ENCODE measurements at places on chromosomes 12 and 14.

DNA sequence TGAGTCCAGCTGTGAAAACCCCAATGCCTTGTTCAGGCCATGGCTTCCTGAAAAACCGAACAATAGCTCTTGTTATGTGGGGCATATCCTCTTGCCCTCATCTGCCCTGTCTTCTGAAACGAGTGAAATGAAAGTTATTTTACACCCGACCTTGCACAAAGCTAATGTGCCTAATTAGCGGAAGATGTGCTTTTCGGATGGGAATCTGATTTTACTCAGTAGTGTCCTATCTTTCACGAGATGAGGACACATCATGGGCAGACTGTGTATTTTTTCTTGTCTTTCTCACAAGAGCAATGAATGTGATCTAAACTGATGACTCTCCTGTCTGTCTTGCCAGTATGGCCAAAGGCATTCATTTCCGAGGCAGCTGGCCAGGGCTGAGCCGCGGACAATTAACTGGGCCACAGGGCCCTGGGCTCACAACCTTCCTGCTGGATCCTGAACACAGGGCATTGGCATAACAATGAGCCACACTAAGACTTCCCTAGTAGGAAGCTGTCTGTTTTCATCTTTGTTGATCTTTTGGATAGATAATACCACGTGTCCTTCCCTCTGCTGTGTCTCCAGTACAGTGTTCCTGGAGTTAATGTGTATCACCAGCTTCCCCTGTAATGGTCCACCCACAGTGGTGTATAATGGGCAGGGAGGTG, 86.0 kb upstream of the HIF1A start:
- no peak for DNase-seq

DNA sequence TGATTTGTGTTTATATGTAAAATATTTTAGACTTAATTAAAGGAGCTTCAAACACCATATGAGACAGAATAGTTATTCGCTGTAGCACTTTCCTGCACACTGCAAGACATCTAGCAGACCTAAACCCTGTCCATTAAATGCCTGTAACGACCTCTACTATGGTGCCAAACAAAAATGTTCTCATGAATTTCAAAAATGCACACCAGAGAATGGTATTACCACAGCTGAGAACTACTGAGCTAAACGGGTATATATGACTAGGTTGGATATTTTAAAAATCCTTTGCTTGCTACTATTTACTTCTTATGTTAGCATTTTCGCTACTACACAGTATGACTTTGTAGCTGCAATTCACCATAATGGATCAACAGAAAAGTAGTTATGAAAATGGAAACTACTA, 34.8 kb downstream of the SPPL3 start:
- DNase-seq = no peak

GRCh38 chr12:74747305-74747704, 209.7 kb downstream of the ATXN7L3B start:
- no peak for DNase-seq

GRCh38 chr12:57094208-57095160, 5.6 kb downstream of the NAB2 start:
- no peak for DNase-seq

DNA sequence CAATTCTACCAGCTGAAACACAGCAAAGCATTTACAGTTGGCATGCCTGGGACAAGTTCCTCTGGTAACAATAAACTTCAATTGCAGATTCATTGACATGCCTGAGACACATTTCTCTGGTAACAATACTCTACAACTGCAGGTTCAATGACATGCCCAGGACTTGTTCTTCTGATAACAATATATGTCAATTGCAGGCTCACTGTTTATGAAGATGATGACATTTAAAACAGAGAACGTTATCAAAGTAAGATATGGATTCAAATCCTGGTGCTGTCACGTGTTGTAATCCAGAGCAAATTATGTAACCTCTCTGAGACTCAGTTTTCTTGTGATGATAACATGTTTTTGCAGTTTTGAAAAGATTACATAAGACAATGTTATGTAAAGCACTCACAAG, 20.5 kb downstream of the KITLG start:
- no peak for DNase-seq

GRCh38 chr12:131843527-131843926, 15.3 kb downstream of the MMP17 start:
- no peak for DNase-seq

- DNase-seq = no peak
Measured at GRCh38 chr14:95341115-95341514, 21.4 kb upstream of the CLMN start.

DNA sequence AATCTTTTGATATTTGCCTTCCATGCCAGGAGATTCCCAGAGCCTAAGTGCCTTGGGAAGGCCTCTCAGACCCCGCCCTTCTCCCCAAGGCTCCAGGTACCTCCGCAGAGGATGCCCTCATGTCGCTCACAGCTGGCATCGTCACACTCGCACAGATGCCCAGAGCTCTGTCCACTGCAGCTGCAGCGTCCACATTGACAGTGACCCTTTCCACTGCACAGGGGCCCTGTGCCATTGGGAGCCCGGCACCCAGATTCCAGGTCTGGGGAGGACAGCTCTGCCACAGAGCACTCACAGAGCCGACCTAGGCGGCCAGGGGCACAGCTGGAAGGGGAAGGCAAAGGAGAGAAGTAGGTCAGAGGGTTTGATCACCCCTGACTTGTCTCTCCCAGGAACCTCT, 12.3 kb upstream of the CSAD start:
- no peak for DNase-seq

DNA sequence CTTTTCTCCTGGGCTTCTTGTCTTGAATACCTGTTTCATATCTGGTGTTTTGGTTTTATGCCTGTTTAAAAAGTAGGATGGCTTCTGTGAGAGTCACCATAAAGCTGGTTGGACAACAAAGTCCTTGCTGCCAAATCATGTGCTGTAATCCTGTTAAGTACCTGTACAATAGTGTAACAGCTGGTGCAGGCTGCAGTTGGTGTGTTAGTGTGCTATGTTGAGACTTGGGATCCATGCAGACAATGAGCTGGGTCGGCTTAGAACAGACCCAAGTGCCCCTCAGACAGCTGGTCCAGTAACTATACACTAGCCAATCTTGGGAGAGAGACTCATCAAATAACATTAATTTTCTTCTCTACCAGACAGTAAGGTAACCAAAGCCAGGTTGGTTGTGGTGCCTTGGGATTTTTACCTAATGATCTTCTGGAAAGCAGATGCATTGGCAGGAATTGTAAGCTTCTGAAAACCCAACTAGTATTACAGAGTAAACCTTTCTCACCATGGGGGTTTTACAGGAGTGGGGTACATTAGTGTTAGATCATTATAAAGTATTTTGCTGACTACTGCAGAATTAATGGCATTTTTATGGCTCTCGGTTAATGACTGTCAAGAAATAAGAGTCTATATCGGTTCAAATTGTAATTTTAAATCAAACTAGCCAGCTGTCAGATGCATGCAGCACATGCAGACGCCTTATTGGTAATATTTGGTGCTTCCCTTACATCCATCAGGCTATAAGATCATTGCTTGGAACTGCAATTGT, 231.2 kb downstream of the PDZRN4 start:
- DNase-seq = no peak

- no peak for DNase-seq
Measured at GRCh38 chr12:49800421-49801140, 27.6 kb downstream of the NCKAP5L start.

GRCh38 chr12:66290716-66291200, 11.5 kb upstream of the HELB start:
- DNase-seq = no peak

DNA sequence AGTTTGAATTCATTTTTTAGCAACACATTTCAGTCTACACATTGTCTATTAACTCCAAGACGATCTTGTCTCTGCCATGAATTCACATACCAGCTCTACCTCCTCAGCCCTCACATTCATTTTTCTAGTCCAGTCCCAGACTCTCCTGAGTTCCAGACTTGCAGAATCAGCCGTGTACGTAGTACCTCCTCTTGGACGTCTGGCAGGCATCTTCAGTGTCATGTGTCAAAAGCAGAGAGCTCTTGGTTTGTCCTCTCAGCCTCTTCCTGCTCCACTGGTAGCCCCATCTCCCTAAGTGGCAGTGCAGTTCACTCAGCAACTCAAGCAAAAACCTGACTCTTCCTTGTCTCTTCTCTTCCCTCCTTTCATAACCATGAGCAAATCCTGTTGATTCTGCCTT, 14.5 kb upstream of the TCTN2 start:
- DNase-seq = no peak

DNA sequence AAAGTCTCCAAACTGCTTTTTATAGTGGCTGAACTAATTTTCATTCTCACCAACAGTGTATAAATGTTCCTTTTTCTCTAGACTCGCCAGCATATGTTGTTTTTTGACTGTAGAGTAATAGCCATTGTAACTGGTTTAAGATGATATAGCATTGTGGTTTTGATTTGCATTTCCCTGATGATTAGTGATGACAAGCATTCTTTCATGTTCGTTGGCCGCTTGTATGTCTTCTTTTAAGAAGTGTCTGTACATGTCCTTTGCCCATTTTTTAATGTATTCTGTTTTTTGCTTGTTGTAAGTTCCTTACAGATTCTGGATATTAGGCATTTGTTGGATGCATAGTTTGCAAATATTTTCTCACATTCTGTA, 404.9 kb downstream of the FLRT2 start:
- DNase-seq = no peak

GRCh38 chr12:9669019-9669326, 540 bp upstream of the CLEC2D start:
- DNase-seq = no peak

DNA sequence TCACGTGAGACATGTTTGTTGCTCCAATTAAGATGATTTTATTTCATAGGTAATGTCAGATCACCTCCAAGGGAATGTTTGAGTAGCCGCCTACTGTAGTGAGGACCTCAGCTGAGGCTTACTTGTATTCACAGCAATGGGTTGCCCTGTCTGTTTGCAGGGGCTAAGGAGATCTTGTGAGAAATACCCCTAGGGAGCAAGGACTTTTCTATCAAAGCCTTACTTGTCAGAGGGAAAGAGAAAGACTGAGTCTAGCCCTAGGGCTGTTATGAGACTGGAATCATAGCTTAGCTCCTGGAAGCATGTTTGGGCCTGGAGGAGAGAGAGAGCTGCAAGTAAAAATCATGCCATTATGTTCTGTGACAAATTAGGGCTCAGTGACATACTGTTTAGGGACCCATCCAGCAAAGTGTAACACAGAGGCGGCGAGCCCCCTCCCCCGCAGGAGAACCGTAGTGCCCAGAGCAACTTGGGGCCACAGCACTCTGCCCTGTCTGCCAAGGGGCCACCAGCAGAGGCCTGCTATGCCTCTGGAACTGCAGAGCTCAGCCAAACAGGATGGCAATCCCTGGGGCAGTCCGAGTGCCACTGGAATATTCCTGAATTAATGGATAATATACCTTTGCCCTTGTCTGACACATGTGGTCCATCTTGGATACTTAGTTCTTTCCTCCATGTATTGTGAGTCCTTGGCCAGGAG, 178.8 kb downstream of the DACT1 start:
- DNase-seq = no peak

DNA sequence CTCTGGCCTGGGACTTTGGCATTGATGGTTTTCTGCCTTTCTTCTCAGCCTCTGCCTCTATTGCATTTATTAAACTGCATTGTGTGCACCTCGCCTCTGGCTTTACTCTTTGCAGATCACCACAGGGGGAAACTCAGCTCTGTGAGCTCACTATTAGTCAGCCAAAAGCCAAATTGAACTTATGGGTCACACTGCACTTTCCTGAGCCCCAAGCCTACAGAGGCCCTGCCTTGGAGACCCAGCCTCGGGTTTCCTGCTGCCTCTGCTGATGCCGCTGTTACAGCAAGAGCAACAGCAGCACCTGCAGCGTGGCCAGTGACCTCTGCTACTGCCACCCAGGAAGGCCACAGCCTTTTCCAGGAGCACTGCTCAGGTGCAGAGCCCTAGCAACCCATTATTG, 122.5 kb downstream of the DAD1 start:
- DNase-seq = no peak

DNA sequence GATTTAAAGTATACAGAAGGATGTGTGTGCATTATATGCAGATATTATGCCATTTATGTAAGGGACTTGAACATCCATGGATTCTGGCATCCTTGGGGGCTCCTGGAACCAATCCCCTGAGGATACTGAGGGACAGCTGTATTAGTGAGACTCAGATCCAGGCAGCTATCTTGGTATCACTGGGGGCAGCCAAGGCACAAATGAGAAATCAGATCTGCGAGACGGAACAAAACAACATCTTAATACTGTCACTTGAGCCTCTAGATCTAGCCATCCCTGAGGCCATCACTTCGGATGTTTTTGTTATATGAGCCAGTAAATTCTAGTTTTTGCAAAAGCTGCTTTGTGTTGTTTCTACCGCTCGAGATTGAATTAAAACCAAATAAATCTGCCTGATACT, 175.1 kb upstream of the SFSWAP start:
- no peak for DNase-seq

- peak; percentile 61 for DNase-seq
Measured at GRCh38 chr14:70807898-70808415, 1.4 kb downstream of the MAP3K9 start.

GRCh38 chr14:86310148-86310547, 780.2 kb downstream of the FLRT2 start:
- no peak for DNase-seq

GRCh38 chr12:28248555-28249145, 58.4 kb downstream of the CCDC91 start:
- DNase-seq = no peak

GRCh38 chr12:90970471-90970870, 15.5 kb upstream of the CCER1 start:
- no peak for DNase-seq

DNA sequence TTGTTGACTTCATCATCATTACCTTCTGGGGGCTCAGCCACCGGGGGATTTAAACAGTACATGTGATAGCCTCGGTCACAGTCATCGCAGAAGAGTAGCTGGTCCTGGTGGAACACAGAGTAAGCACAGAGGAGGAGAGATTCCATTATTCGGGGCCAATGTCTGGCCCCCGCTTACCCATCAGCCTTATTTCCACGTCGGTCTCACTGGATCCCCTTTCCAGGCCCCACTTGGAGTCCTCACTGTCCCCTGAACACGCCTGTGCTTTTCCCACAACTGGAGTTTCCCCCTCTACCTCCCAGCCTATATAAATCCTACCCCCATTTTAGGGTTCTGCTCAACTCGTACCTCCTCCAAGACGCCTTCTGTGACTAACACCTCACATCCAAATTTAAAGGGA, 274.0 kb downstream of the DPF3 start:
- no peak for DNase-seq

DNA sequence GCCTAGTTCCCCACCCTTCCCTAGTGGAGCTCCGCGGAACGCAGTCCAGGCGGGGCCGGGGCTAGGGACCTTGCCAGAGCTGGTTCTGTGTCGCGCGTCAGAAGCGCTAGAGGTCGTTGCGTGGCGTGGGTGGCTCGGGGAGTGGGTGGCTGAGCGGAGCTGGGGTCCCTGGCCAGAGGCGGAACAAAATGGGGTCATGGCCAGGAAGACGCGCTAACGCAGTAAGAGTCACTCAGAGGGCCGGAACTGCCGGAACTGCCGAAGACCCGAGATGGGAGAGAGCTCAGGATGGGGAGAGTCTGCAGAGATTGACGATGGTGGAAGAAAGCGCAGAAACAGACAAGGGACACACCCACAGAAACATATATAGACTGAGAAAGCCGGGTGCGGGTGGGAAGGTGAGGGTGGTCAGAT, 4.8 kb downstream of the DGKA start:
- peak; percentile 61 for DNase-seq

GRCh38 chr12:5777451-5777850, 167.6 kb downstream of the ANO2 start:
- DNase-seq = no peak
